ENCODE measurements at places on chromosomes 11 and 22. TPM values are rescaled to one million over a fixed set of nuclear protein-coding genes. Genes with fewer than 3 reads are reported as not detected.

DNA sequence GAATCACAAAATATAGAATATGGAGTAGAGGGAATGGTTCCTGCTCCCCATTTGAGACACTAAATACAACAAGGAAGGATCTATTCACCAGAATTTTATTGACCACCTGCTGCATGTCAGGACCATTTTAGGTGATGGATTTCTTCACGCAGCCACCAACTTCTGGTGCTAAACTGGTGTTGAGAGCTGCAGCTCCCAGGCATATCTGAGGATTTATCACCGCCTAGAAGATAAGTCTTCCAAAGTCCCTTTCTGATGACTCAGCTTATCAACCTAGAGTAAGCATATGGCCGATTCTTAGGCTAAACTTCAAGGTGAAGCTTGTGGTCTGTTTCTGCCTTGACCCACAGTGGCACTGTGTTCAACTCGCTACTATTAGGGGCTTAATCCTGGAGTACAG, 6.7 kb downstream of the DDI1 start:
- no peak for DNase-seq

The PRG2 gene
- not detected for total RNA-seq

The CPT1B gene
- 11.5 TPM for total RNA-seq

The POTEH gene
- not detected for total RNA-seq
